ENCODE measurements at places on chromosomes 2 and 18.

GRCh38 chr2:134348239-134348638 lies 94.4 kb downstream of the MGAT5 start:
- no peak for DNase-seq

GRCh38 chr2:155982135-155982534 lies 350.4 kb downstream of the NR4A2 start:
- no peak for DNase-seq

- DNase-seq = no peak
These were observed 961.5 kb upstream of the ZEB2 start for GRCh38 chr2:145481334-145481922.

GRCh38 chr2:128578406-128579390 lies 260.0 kb upstream of the HS6ST1 start:
- peak; percentile 66 for DNase-seq

DNA sequence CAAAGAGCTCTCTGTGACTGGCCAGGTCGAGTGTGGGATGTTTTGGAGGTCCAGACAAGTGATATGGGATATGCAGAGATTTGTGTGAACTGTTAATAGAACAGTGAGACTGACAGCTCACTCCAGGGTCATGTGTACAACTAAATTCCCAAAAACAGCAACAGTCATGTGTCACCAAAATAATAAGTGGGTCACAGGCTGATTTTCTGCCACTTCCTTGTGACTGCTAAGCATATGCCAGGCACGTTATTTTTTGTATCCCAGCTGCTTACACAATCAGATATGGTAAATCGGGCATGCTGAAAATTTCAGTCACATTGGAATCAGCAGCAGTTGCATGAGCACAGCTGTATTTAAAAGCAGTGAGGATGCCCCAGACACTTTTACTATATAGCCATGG lies 198.7 kb downstream of the PTGR3 start:
- no peak for DNase-seq

GRCh38 chr2:73091696-73092095 lies 20.2 kb upstream of the SFXN5 start:
- DNase-seq = no peak

- no peak for DNase-seq
These were observed 304.6 kb downstream of the XIRP2 start for GRCh38 chr2:167192833-167193232.

DNA sequence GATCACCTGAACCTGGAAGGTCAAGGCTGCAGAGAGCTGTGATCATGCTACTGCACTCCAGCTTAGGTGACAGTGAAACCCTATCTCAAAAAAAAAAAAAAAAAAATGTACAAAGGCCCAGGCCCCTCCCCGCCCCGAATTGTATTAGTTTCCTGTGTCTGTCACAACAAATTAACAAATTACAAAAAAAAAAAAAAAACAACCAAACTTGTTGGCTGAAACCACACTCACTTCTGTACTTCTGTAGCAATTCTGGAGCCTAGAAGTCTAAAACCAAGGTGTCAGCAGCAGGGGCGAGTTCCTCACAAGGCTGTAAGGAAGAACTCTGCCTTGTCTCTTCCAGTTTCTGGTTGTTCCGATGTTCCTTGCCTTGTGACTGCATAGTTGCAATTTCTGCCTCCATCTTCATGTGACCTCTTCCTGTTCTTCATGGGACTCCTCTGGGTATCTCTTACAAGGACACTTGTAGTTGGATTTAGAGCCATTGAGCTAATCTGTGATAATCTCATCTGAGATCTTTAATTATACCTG lies 100.8 kb upstream of the ZSWIM2 start:
- no peak for DNase-seq

GRCh38 chr2:27860111-27860510 lies 30.1 kb downstream of the RBKS start:
- no peak for DNase-seq

DNA sequence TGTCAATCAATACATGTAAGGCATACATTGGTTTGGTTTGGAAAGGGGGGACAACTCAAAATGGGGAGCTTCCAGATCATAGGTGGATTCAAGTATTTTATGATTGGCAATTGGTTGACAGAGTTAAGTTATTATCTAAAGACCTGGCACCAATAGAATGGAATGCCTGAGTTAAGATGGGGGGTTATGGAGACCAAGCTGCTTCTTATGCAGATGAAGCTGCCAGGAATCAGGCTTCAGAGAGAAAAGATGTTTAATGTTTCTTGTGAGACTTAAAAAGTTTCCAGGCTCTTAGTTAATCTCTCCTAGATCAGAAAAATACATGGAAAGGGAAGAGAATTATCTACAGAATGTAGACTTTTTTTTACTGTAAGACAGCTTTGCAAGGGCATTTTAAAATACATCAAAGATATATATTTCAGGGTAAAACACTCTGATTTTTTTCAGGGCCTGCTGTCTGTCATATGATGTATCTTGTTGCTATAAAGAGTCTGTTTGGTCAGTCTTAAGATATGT lies 1343.2 kb upstream of the LRRTM1 start:
- no peak for DNase-seq

DNA sequence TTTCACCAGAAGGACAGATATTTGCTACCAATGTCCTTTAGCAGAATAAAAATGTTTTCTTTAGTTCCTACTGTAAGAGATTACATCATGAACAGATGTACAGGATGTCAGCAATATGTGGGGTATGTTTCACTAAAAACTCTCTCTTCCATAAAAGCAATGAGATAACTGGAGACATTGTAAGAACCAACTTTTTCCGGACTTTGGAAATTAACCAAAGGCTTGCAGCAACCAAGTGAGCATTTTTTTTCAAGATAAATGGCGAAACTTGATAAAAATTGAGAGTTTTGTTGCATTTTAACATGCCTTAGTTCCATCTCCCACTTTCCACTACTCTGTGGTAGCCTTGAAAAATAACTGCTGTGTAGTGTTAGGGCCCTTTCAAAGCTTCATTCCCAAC lies 429.8 kb upstream of the CDH2 start:
- no peak for DNase-seq

DNA sequence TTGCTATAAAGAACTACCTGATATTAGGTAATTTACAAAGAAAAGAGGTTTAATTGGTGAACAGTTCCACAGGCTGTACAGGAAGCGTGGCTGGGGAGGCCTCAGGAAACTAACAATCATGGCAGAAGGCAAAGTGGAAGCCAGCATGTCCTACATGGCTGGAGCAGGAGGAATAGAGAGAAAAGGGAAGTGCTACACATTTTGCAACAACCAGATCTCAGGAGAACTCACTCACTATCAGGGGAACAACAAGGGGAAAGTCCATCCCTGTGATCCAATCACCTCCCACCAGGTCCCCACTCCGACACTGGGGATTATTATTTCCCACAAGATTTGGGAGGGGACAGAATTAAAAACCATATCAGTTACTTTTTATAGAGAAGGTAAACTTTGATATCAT lies 273.5 kb upstream of the MMADHC start:
- DNase-seq = no peak

- DNase-seq = peak; percentile 62
These were observed 247.1 kb upstream of the SIX2 start for GRCh38 chr2:45256173-45256866.

DNA sequence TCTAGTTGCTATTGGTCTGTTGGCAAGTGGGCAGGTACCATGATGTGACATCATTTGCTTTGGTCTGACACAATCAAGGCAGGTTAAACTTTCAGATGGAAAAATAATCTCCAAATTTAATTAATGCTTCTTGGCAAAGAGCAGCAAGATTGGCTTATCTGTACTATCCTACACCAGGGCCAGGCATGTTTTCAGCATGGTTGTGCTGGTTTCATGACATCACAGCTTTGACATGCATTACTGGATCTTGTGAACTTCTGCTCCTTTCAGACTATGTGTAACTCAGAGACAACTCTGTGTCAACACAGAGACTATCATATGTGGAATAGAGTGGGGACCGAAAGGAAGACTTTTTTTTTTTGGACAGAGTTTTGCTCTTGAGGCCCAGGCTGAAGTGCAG lies 520.5 kb downstream of the TDRD15 start:
- DNase-seq = no peak

GRCh38 chr2:96114546-96114902 lies 1.8 kb downstream of the ADRA2B start:
- DNase-seq = no peak

- no peak for DNase-seq
These were observed 82.1 kb downstream of the ZBTB7C start for GRCh38 chr18:48326901-48327675.
